ENCODE measurements at places on chromosomes 11 and 22.

DNA sequence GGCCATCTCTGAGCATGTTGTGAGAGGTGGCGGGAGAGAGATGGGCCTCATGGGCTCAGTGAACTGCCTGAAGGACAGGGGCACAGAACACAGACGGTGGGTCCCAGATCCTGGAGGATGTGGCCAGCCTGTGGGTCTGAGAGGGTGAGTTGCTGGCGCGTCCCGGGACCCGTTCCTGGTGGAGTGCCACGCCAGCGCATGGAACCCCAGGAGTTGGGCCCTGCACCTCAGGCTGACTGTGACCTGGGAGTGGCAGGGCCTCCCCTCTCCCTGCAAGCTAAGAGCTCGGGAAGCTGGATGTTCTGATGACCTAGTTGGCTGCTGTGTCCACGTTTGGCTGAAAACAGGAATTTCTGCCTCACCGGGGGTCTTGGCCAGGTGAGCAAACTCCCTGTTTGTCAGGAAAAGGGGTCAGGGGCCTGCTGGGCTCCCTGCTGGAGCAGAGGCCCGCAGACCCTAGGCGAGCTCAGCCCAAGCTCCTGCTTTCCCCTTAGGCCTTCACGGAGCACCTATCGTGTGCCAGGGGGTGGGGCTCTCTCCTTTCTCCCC is 15.0 kb downstream of the LRRC32 start:
- no peak for DNase-seq

DNA sequence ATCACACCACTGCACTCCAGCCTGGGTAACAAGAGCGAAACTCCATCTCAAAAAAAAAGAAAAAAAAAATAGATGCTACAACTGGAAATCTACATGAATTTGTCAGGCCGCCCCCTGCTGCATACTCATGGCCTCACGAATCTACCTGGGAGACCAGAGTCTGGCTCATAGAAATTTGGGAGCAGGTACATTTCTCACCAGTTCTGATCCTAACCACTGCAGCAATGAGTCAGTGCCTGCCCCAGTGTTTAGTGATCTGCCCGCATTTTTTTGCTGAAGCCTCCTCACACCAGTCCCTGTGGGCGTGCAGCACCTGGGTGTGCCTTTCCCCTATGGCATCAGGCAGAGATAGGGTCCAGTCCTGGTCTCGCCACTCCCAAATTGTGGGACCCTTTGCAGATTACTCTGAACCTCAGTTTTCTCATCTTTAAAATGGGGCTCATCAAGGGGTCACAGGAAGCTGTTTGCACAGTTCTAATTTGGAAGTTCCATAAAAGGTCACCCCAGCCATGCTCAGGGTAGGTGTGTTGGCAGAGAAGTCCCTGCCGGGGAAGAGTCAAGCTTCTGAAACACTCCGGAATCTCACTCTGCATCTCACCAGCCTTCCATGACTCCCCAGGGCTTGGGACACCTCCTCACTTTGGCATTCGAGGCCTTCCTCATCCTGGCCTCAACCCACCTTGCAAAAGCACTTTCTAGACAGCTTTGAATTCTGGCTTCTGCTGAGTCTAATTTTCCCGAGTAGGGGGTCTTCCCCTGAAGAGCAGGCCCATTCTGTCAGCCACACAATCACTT is 39.3 kb upstream of the LINC01488 start:
- no peak for DNase-seq

GRCh38 chr22:40330615-40331014 is 15.7 kb upstream of the ADSL start:
- no peak for DNase-seq

- DNase-seq: no peak
Observed at GRCh38 chr11:130037881-130038585, 31.7 kb upstream of the APLP2 start.

GRCh38 chr11:120978701-120979100 is 45.2 kb upstream of the TBCEL start:
- DNase-seq: no peak

- DNase-seq: no peak
Observed at GRCh38 chr22:32348031-32348611, 9.5 kb upstream of the RFPL3 start.

- DNase-seq: no peak
Observed at GRCh38 chr22:49359076-49359475, 468.6 kb downstream of the BRD1 start.

All from stimulated activated CD4-positive, alpha-beta T cell treated with anti-CD3 and anti-CD28 coated beads, Interleukin-15, amount 100 ng/mL, for 1 hour (primary cell).